SHP77 treated with DMSO at 0.1 percent for 48 hours (cell line): ENCODE measurements at places on chromosomes 7 and 10.

GRCh38 chr10:103776878-103777591, 78.3 kb downstream of the SH3PXD2A start:
- DNase-seq, result no peak

DNA sequence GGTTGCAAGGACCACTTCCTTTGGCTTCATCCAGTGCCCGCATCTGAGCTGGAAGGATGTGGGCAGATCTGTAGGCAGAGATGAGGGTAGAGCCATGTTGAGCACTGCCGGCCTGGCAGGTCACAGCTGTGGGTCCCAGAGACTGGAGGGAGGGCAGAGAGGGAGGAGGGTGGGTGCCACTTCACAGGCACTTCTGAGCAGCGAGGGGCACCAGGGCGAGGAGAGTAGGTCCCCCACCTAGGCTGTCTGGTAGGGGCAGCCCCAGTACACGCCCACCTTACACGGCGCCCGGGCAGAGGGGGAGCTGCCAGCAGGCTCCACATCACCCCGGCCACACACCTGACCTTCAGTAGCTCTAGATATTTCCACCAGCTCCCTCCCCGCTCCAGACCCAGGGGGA, 473.0 kb upstream of the FOXK1 start:
- no peak for DNase-seq

DNA sequence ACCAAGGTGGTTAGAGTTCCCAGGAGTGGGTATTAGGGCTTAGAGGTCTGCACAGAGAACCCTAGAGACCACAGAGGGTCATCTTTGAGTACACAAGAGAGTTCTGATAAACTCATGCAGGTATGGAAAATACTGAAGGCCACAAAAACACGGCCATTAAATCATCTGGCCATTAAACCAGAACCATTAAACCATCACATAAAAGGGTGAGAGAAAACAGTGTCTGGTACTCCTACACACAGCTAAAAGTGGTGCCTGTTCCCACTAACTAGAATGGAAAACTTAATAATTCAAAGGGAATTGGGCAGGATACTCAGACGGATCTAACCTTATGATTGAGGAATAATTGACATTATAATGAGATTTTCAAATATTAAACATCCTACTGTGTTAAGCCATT, 679.4 kb downstream of the TNS3 start:
- DNase-seq, result no peak

DNA sequence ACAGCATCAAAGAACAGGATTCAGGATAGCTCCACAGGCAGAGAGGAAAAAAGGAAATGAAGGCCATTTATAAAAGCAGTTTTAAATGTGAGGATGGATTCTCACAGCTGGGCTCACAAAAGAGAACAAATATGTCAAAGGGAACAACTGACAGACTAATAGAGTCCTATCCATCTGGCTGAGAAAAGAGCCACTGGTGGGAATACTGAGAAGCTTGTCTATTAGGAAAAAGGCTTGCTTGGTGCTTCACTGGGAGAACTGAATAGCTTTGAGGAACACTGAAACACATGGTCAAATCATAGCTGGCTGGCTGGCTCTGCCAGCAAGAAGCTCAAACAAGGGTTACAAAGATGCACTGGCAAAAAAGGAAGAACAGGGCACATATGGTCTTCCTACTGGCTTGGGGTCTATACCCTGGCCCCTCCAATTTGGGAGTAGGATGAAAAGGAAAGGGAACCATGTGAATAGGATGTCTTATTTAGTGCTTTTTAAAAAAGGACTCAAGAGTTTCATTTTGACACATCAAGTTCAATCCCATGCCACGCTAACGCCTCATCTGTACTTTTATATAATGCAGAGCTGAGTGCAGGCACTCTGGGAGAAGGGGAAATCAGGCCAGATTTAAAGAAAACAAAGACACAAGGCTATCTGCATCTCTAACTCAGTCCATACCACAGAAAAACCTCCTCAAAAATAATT, 44.8 kb upstream of the KCNIP2 start:
- no peak for DNase-seq
